ENCODE measurements at places on chromosomes 7 and 10.

DNA sequence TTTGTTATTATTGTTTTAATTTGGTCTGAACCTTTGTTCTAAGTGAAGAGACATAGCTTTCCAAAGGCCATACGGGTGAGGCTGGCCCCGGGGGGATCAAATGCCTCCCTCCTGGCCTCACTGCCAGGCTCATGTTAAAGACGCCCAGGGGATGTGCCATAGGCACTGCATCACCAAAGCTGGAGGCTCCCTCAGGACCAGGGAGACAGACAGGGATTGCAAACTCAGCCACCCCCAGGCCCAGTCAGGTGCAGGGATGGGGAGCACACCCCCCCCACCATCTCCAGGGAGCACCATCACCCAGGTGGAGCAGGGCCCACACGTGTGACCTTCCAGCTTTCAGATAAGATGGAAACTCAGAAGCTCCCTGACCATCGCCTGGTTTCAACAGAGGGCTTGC is 96.0 kb upstream of the DNAAF5 start:
- H3K27ac ChIP-seq, result no peak overlapping the region
- H3K27me3 ChIP-seq, result no peaks in the 10 kb centered on the region
- H3K4me3 ChIP-seq, result no peak overlapping the region
- no peaks in the 10 kb centered on the region for H3K4me1 ChIP-seq
- H3K36me3 ChIP-seq, result no peaks in the 10 kb centered on the region

DNA sequence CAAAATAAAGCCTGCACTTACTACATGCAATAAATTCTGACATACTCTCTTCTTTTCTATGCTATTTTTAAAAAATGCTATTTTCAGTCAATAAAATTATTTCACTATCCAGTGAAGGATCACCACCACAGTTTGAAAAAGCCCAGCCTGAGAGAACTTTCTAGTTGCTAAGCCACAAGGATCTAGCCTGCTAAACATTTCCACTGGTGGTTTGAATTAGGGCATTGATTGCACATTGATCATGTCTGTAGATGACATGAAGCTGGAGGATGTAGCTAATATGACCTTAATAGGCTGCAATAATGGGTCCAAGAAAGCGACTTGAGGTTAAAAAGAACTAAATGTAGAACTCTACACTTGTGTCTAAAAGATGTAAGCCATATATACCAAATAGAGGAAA is 56.0 kb upstream of the ARHGAP21 start:
- no peak for DNase-seq
- H3K4me1 ChIP-seq, result no peaks in the 10 kb centered on the region
- no peak overlapping the region for H3K4me3 ChIP-seq
- H3K27me3 ChIP-seq, result no peaks in the 10 kb centered on the region

DNA sequence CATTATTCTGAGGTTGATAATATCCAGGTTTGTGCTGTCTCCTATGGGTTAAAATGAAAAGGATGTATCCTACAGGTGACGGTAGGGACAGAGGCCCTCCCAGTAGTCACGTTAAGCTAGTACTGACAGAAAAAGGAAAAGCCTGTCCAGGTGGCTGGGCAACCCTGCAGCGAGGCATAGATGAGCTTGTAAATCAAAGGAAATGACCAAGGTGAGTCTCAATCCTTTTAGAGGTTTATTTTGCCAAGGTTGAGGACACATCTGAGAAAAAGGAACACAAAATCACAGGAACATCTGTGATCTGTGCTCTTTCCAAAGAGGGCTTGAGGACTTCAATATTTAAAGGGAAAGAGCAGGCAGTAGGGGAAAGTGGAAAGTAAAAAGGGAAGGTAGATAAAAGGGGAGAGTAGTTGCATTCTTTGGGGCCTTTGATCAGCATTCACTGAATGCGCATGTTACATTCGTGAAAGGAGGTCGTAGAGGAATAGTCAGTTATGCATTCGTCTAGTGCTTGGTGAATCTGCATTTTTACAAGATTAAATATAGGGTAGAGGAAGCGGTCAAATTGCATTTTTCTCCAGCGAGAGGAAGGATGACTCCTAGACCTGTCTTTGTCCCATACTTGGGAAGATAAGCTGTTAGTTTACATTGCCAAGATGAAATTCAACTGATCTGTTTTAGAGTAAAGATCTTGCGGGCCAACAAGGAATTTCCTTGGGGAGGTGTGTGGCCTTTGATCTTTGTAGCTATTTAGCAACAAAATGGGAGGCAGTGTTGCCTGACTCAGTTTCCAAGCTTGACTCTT is 884 bp upstream of the GSTO1 start:
- peaks cover 41% of the 10 kb centered on the region for H3K4me1 ChIP-seq
- peak overlapping the region; percentile 74 for H3K4me3 ChIP-seq
- H3K27ac ChIP-seq, result peak overlapping the region; percentile 78
- no peak for DNase-seq

- DNase-seq, result no peak
- H3K27ac ChIP-seq, result no peak overlapping the region
- H3K27me3 ChIP-seq, result no peaks in the 10 kb centered on the region
Observed at GRCh38 chr7:36906956-36907635, 182.8 kb upstream of the AOAH start.

DNA sequence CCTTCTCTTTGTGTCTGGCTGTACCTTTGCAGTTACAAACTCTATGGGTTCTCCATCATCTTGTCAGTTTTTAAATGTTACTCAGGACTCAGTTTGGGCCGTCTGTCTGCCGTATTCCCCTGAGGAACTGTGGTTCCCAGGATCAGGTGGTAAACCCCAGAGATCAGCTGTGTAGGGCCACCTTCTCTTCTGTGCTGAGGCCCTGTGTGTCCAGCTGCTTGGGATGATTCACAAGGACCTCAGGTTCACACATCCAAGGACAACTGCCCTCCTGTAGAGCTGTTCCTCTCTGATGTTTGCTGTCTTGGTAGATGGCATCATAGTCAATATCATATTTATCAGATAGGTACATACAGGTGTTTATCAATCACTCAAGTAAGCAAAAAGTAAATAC is 24.5 kb downstream of the CUL1 start:
- no peaks in the 10 kb centered on the region for H3K36me3 ChIP-seq
- H3K27me3 ChIP-seq, result no peaks in the 10 kb centered on the region
- H3K4me1 ChIP-seq, result peaks cover 22% of the 10 kb centered on the region
- no peak overlapping the region for H3K4me3 ChIP-seq
- H3K27ac ChIP-seq, result no peak overlapping the region

DNA sequence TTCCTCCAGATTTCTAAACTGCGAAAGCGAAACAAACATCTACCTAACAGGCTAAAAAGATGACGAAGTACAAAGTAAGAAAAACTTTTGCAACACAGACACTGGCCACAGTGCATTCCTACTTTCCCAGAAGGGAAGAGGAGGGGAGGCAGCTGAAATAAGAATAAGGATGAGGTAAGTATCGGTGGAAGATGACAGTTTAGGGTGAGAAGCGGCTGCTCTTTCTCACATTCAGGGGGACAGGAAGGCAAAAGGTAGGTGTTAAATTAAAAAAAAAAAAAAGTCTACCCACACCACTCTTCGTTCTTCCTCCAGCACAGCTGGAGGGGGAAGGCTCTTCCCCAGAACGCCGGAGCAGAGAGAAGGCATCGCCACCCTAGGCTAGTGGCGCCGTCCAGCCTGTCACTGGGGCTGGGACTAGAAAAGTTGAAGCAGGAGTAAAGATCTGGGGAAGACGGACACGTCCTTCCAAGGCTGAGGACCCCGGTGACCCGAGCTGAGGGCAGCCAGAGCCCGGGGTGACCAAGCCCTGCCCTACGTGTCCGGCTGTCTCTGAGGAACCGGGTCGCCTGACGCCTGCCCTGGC is 846 bp downstream of the DNAJC1 start:
- peak overlapping the region; percentile 64 for H3K4me3 ChIP-seq
- H3K27me3 ChIP-seq, result peaks cover 7% of the 10 kb centered on the region
- H3K27ac ChIP-seq, result peak overlapping the region; percentile 18
- H3K36me3 ChIP-seq, result no peaks in the 10 kb centered on the region
- peak; percentile 33 for DNase-seq

DNA sequence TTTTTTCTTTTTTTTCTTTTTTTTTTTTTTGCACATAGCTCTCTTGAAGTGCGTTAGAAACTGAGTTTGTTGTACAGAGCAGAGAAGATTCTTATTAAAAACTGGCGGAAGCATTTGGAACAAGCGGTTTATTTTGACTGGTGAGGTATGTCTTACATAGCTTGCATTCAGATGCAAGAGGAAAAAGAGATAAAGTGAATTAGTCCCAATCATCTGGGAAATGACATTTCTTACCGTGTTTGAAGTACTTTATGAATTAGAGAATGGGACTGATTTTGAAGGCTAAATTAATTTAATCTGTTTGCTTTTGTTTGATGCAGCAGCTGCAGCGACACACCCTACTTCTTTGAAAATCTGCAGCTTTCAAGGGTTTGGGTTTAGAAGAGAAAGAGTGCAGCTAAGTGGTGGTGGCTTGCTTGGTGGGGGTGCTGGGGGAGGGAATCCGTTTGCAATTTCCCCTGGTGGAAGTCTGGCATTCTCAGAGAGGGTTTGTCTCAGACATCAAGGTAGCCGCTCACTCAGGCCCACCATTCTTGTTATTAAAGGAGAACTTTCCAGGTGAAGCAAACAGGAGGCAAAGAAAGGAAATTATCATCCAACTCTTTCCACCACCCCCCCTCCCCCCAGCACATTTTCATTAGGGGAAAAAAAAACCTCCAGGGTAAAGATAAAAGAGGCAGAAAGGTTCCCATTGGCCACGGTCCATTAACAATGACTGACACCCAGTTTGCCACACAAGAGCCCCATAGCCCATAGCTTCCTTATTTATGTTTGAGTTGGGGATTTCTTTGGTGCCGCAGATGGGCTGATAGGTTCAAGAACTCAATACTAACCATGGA is 231.7 kb downstream of the SKIDA1 start:
- DNase-seq, result no peak
- H3K27me3 ChIP-seq, result peaks cover 3% of the 10 kb centered on the region
- no peak overlapping the region for H3K27ac ChIP-seq
- H3K4me3 ChIP-seq, result no peak overlapping the region

DNA sequence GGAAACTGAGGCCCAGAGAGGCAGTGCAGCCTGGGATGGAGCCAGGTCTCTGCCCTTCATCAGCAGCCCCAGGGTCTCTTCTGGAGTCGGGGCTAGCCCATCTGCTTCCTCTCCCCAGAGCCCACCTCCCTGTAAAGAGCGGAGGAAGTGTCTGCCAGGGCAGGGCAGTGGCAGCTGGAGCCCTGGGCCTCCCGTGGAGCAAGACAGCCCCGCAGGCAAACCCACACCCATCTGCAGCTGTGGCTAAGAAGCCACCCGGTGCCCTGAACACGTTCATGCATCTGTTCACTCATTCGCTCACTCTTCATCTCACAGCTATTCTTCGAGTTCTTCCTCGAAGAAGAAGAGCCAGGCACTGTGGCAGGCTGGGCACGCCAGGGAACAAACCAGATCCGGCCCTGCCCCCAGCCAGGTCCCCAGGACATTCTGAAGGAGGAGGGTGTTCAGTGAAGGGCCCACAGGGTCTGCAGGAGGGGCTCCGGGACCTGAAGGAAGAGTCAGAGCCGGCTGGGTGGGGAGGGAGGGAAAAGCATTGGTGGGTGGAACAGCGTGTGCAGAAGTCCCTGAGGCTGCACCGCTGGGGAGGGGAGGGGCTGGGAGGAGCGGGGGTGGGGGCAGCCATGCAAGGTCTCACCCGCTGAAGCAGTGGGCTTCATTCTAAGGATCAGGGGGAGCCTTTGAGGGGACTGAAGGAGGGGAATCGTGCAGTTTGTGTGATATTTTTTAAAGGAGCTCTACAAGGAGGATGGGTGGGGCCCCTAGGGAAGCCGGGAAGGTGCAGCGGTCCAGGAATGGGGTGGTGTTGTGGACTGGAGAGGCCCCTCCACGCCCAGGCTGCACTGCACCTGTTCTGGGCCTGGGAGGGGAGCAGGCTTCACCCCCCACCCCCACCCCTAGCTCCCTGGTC is 99.1 kb downstream of the UNCX start:
- H3K36me3 ChIP-seq, result no peaks in the 10 kb centered on the region
- no peaks in the 10 kb centered on the region for H3K27me3 ChIP-seq
- H3K27ac ChIP-seq, result no peak overlapping the region
- peak; percentile 17 for DNase-seq
- H3K4me1 ChIP-seq, result no peaks in the 10 kb centered on the region

DNA sequence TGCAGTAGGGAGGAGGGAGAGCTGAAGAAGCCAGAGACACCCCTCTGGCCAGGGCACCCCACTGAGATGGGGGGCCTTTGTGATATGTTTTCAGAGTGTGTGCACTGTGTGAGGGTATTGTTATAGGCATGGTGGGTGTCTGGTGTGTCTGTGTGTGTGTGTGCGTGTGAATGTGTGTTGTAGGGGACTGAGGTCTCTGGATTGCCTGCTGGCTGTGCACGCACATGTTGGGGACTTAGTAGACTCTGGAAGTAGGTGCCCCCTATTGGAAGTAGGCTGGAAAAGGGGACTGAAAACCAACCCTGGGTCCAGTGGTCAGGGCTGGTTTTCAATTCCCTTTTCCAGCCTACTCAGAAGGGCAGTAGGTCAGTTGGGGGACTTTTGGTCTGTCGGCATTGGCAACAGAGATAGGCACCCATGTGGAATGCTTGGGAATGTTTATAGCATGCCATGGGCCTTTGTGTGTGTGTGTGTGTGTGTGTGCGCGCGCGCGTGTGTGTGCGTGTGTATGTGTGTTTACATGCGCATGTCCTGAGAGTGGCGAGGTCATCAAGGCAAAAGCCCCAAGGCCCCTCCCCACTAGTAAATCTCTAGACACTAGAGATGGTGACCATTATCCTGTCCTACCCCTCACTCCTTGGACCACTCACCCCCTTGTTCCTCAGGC is 78.8 kb downstream of the HIF1AN start:
- peaks cover 17% of the 10 kb centered on the region for H3K27me3 ChIP-seq
- H3K36me3 ChIP-seq, result no peaks in the 10 kb centered on the region
- H3K4me1 ChIP-seq, result no peaks in the 10 kb centered on the region
- H3K4me3 ChIP-seq, result no peak overlapping the region
- DNase-seq, result no peak
